ENCODE measurements at places on chromosomes 16 and 17.
A peak's percentile ranks its signal among the peaks of the same experiment; 100 is the strongest.

- DNase-seq, result no peak
Observed at GRCh38 chr17:33046361-33047255, 55.0 kb downstream of the SPACA3 start.

DNA sequence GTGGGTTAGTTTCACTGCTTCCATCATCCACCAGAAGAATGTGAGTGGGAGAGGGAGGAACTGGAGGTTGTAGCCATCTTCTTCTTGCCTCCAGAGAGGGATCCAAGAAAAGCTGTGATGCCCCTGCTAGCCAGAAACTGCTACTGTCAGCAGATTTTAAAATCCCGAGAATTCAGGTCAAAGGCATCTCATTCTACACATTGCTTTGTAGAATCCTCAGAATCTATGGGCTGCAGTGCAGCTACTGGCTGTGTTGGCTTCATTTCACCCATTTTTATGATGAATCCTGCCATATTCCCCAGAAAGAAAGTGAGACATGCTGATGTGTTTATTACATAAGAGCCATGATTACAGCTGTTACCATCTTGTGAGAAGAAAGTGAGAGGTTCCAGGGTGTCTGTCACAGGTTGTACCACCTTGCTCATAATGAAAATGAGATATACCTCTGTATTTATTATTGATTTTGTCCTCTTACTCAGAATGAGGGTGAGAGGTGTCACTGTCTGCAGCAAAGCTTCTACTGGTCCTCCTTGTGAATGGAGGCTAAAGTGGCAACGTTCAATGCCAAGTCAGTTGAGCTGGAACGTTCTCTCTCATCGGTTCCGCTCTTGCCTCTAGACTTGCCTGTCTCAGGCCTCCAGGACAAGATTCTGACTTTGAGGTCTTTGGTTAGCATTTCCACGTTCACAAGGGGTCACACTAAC lies 50.1 kb upstream of the MYH10 start:
- no peak for DNase-seq

GRCh38 chr17:63550817-63551639 lies 751 bp downstream of the DCAF7 start:
- no peak for DNase-seq

DNA sequence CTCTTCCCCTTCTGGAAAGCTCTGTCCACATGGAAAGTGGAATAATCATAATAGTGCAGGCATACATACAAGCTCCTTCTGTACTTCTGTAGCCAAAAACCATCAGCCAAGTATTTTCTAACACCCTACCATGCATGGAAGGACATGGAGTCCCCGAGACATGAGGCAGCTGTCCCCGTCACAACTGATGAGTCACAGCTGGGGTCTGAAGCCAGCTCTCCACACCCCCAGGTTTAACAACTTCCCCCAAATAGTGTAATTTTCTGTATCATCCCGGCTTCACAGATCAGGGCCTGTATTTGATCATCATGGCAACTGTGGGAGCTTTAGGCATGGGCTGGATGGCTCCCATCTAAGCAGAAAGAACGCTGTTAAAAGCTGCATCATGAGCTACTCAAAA lies 16.6 kb downstream of the C16orf96 start:
- no peak for DNase-seq

DNA sequence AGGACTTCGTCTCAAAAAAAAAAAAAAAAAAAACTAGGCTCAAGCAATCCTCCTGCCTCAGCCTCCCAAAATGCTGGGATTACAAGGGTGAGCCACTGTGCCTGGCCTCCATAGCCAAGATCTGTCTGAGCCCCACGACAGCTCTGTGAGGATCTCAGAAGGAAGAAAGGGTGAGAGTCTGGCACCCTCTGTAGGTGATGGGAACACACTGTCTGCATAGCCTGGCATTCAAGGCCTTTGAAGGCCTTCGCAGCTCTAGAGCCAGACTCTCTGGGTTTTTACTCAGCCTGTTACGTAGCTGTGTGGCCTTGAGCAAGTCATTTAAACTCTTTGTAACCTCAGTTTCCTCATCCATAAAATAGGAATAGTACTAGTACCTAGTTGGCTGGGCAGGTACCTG lies 6.3 kb upstream of the XPO6 start:
- no peak for DNase-seq

GRCh38 chr16:1915732-1916639 lies 2.2 kb downstream of the HS3ST6 start:
- DNase-seq, result no peak

DNA sequence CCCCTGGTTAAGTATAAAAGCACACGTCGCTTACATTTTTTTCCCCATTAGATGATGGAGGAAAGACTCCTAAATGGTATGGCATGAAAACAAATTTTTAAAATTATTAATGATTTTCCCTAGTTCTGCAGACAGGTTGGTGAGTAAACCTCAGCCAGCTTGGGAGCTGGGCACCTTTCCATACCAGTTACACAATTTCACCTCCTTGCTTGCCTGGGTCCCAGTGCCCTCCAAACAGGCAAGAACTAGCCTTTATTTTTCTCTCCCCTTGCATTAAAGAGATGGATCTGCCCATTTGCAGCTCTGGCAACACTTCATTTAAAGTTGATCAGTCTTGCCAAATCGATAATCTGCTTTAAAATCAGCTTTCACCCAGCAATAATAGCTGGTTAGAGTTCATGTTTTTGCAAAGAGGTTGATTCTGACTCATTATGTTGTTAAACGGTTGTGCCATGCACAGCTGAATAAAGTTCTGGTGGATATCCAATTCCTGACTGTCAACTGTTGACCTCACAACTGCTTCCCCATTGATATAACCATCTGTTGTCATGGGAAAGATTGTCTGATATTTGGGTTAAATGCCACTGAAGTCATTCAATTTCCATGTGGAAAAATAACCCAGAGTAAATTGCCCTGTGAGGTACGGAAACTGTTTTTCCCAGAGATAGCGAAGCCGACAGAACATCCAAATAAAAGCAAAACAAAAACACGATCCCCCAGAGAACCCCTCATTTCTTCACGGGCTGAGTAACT lies 1.3 kb downstream of the C17orf58 start:
- peak; percentile 38 for DNase-seq

DNA sequence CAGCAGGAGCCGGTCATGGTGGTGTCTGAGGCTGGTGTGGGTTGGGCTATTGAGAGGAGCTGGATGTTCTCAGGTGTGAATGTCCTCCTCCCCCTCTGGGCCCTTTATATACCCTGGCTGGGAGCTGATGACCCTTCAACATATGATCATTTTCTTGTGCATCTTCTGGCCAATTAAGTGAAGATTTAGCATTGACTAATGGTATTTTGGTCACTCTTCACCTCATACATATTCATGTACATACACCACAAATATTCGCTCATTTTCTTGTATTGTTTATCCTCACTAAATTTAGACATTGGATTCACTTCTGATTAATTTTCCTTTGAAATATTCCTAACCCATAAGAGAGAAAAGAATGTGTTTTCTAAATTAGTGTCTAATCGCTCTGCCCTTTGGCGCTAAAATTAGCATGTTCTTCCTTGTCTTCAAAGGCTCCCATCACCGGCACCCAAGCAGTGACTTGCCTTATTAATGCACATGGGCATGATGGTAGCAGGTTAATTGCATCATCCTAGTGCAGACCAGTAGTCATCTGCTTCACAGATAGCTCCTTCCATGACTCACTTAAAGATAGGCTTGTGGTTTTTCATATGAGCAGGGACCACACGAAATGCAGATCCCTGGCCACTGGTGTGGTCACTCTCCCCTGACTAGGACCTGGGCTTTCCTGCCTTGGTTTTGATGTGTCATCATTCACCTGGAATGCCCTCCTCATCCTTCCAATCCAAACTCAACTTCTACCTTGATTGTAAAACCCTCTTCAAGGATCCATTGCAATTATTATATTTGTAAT lies at the start of gene KRTAP2-4:
Gene KRTAP2-4, minus strand, starts transcription at position 51 of the 796 bp plus-strand sequence. Its CDS starts 34 bp downstream, at position 17.
- DNase-seq, result peak; percentile 85

DNA sequence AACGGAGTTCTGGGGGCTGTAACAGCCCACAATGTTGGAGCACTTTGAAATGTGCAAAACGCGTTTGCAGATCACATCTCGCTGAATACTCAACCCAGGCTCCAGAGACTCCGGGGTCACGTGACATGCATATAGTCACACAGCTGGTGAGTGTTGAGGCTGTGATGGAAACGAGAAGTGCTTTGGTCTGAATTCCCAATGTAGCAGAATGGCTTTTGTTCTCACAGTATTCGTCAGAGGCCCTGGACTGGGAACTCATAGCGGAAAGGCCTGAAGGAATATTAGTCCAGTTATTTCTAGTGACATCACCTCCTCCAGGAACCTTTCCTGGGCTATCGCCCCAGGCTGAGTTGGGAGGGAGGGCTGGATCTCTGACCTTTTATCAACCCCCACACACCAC lies 95.8 kb upstream of the CRHR1 start:
- no peak for DNase-seq

DNA sequence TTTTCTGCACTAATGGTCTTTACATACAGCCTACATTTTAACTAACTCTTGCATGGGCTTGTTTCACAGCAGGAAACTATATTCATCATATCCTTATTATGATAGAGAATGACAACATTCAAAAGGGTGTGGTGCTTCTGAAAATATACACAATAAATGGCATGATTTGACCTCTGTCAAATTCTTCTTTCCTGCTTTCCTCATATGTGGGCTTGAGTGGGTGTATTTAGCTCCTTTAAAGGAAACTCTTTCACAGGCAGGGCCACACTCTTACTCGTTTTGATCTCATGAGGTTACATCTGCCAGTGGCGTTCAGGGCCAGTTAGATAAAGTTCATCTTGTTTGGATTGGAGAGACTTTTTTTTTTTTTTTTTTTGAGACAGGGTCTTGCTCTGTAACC lies 6.1 kb downstream of the SLC35G3 start:
- no peak for DNase-seq

DNA sequence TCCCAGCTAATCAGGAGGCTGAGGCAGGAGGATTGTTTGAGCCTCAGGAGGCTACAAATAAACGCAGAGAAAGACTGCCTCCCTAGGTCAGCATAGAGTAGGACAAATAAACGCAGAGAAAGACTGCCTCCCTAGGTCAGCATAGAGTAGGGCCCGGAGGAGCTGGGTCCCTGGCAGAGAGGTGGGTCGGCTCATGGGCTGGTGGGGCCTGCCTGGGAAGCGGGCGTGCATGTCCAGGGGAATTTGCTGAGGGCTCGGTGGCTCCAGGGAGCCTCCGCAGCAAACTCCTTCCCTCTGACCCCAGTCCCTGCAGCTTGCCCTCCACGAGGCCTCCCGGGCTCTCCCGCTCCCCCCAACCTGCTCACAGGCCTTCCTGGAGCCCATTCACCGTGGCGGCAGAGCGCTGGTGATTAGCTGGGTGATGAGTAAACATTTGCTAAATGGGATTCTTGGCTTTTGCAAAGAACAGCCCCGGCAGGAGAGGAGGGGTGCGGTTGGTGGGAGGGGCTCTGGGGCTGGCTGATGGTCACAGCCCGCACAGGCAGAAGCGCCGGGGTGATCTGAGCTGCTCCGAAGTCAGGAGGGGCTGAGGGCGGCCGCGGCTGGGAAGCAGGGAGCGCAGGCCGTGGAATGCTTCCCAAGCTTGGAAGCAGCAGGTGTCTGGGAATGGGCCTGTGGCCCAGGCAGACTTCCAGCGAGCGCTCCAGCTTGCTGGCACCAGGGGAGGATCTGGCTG lies 93.1 kb downstream of the RTN4RL1 start:
- no peak for DNase-seq

DNA sequence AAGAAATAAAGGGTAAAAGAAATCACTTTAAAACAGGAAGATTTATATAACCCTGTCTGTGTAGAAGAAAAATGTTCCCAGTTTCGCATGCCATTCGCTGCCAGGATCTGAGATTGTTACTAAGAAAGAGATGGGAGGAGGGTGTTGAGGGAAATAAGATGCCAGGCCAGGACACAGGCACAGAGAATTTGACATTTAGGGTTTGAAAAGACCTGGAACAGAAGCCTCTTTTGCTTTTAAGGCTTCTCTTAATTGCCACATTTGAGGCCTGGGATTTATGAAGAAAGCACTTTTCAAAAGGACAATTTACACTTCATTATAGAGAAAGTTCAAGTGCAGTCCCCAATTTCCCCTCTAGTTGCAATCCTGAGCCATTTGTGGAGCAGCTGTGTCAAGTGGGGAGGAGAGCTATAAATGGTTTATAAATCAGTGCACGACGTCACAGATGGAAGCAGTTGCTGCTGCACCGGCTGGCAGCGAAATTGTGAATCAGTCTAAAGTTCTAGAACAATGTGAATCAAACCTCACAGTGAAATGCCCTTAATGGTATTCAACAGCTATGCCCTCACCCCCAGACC lies 26.5 kb upstream of the C16orf87 start:
- DNase-seq, result peak; percentile 43

DNA sequence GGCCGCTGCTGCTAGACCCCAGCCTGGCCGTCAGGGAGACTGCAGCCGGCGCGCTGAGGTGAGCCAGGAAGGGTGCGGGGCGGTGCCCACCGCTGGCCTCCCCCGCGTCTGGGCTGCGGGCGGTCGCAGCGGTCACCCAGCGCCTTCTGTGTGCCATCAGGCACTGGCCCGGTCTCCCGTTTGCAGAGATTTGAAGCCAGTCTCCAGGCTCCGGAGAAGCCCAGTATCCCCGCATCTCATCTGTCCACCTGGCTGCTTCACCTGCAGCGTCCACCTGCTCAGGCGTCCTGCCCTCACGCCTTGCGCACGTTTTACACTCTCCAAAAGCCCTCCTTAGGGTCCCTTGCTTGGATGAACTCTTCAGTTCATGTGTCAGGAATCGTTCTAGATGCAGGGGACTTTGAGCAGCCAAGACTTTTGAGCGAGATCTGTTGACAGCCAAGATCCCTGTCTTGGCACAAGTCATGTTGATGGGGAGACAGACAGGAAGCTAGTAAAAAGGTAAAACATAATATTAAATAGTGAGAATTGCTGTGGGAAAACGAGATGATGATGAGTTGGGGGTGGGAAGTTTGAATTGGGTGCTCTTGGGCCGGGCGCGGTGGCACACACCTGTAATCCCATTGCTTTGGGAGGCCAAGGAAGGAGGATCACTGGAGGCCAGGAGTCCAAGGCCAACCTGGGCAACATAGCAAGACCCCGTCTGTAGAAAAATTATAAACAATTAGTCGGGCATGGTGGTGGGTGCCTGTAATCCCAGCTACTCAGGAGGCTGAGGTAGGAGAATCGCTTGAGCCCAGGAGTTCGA lies 916 bp downstream of the HEATR3 start:
- DNase-seq, result no peak

DNA sequence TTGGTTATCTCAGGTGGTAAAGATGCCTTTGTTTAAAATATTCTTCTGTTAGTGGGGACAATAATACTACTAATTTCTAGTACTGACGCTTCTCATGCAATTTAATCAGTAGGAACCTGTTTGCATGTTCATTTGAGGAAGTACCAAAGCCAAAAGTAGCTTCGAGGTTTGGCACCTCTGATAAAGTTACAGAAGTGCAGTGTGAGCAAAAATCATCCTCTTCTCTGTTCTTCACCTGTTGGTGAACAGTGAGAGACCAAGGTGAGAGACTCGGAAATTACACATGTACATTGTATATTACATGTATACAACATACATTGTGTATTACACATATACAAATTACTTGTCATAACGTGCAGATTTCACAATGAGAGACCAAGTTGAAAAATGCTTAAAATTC lies 404.6 kb downstream of the MAF start:
- DNase-seq, result no peak

DNA sequence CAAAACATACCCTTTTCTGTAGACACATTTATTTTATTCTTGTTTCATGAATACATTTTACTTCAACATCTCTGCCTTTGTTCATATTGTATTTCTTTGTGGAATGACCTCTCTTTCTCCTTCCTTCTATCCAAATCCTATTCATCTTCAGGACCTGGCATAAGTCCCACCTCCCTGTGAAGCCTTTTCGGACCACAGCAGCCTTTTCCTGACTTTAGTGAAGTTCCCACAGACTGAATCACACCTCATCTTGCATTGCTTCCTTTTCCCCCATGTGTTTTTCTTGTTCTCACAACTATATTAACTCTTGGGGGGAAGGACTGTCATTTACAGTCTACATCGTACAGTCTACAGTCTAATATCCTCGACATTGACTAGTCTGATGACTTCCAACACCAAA lies 58.2 kb downstream of the MFSD11 start:
- DNase-seq, result no peak
